D721Med (cell line): ENCODE measurements at places on chromosomes 7 and 10.

DNA sequence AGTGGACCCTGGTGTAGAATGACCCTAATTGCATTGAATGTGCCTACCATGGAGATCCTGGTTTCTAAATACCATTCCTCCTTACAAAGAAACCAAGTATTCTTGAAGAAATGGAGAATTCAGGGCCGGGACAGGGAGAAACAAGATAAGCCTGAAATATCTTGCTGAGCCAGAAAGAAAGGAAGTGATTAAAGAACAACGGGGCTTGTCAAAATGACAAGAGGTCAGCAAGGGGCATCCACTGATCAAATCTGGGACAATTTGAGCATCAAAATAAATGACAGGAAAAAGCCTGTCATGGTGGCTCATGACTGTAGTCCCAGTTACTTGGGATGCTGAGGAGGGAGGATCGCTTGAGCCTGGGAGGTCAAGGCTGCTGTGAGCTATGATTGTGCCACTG lies 8.1 kb downstream of the ABHD11 start:
- DNase-seq = no peak

DNA sequence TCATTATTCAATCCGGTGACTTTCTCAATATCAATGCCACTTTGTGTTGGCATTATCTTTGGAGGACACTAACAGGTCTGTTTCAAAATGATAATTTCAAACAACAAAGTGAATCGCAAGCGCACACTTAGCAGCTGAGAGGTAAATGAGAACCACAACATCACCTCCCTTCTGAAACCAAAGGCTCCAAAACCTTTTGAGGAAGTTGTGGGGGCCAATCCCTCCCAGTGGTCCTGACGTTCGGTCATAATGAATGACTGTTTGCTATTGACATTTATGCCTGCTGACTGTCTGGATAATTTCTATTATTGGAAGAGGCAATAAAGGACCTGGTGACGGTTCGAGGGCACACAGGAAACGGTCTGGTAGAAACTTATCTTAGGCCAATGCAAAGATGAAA lies 1.8 kb downstream of the ADARB2 start:
- no peak for DNase-seq

- no peak for DNase-seq
These were observed 297.2 kb downstream of the SUGCT start for GRCh38 chr7:40432046-40432445.

DNA sequence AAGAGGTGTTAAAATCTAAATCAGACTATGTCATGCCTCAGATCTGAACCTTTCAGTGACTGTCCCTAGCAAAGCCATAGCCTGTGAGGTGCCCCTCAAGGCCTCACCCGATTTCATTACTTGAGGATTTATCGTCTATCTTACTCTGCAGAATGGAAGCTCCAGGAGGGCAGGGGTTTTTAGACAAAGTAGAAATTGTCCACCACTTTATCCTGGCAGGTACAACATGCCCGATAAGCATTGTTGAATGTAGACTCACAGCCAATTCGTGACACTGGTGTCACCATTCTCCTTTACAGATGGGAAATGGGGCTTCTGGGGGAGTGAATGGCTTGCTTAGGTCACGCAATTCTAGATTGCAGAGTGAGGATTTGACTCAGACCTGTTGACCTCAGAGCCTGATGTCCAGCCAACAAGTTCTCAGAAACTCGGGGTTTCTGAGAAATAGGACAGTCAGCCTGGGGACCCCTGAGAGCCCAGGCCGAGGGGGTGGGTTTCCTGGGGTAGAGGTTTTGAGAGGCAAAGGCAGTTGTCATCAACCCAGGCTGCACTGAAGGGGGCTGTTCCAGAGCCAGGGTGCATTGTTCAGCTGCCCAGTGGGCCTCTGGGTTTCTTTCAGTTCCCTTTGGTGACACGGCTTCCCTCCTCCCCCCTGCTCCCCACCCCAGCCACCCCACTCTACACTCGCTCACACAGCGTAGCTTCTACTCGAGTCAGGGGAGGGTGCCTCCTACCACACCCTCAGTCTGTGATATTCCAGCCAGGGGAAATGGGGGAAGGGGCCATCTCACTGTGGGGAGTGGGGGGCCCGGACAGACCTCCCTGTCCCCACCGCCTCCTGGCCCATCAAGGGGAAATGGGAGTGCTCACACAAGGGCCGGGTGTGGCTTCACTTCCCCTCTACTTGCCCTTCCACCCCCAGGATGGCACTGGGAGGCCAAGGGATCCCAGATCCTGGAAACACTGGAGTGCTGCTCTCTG lies 3.1 kb upstream of the IRF5 start:
- no peak for DNase-seq
